ENCODE measurements at places on chromosomes 4 and X. TPM values are rescaled to one million over a fixed set of nuclear protein-coding genes. Genes with fewer than 3 reads are reported as not detected.

The NHSL2 gene
- total RNA-seq: 38.0 TPM

The TCEAL2 gene
- total RNA-seq: not detected

The PABPC5 gene
- 2.3 TPM for total RNA-seq

The VCX3B gene
- total RNA-seq: not detected

The CCNB3 gene
- total RNA-seq: 4.7 TPM

The TCEAL6 gene
- total RNA-seq: not detected

The MCF2 gene
- total RNA-seq: not detected

All from thoracic aorta endothelial cell (primary cell).